Activated CD4-positive, CD25-positive, alpha-beta regulatory T cell treated with anti-CD3 and anti-CD28 coated beads, Interleukin-2, amount 50 U/mL, for 72 hours (primary cell): ENCODE measurements at places on chromosomes 2 and 18.

DNA sequence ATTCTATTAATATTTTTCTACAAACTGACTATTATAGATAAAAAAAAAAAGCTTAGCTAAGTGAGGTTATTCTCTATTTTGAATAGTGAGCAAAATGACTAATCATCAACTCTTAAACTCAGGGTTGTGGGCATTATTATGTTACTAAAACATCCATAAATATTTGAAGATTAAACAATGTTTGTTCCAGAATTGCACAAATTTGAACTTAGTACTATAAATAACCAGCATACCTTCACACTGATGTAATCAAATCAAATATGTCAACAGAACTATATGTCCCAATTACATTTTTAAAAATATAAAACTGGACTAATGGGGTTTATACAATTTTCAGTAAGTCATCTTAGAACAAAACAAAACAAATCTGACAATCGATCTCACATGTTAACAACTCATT, 800.9 kb downstream of the LRP1B start:
- DNase-seq = no peak

DNA sequence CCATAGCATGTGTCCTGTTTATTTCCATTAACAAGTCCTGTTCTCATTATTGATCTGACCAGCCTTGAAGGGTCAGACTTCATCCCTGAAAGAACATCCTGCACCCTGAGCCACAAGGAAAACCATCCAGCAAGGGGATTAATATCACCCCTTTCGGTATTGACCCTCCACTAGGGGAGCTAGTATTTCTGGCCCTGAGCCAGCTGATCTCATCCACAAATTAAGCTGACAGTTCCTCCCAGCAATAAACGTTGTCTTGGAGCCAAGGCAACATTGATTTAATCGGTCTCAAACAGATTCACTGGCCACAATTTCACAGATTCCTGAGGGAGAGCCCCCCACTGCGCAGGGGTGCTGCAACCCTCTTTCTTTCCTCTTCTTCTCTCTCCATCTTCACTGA, 353.1 kb upstream of the FANCL start:
- DNase-seq = no peak

- no peak for DNase-seq
These were observed 4.0 kb downstream of the NOP58 start for GRCh38 chr2:202269585-202269984.

DNA sequence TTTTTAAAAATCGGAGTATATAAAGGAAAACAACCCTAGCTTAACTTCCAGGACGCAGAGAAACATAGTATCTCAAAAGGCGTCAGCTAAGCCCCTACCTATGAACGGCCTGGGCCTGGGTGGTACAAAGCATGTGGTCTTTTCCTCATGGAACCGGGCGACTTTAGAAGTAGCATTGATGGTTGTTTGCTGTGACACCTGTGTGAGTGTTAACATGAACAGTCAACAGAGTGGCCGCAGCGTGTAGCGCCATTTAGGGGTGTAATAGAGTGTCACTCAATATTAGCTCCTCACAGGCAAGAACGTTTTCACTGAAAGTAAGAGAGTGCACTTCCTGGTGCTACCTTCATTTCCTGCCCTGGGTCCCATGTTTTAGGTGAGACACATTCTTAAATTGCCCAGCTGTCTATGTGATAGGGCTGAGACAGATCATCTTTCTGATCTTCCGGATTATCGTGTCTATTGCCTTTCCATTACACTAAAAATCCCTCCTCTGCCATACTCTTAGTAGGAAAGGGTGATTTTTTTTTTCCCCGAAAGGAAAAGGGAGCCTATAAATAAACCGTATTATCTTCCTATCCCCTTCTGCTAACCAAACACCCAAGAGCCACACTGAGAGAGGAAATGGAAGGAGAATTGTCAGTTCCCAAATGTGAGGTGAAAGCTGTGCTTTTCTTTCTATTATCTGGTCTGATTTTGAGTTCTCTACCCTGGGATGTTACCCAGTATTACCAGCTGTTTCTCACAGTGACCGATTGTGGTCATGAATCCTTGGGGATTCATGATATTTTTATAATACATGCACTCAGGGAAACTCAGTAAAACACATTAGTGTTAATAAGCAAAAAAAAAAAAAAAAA, 1.3 kb downstream of the GORASP2 start:
- DNase-seq = peak; percentile 43

DNA sequence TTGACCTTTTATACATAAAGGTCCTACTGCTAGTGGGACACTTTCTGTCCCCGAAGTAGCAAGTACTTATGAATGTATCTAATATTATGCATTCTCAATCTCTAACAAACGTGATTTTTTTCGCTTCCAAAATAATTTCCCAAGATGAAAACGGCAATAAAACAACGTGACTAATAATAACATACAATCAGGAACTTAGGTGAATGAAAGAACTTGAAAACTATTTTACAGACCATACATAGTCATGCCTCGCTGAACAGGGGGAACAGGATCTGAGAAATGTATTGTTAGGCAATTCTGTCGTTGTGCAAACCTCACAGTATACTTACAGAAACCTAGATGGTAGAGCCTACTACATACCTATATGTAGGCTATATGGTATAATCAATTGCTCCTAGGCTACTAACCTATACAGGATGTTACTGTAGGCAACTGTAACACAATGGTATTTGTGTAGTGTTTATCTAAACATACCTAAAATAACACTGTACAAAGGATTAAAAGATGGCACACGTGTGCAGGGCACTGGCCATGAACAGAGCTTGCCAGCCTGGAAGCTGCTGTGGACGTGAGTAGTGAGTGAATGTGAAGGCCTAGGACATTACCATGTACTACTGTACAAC, 2.5 kb downstream of the RTN4 start:
- no peak for DNase-seq

DNA sequence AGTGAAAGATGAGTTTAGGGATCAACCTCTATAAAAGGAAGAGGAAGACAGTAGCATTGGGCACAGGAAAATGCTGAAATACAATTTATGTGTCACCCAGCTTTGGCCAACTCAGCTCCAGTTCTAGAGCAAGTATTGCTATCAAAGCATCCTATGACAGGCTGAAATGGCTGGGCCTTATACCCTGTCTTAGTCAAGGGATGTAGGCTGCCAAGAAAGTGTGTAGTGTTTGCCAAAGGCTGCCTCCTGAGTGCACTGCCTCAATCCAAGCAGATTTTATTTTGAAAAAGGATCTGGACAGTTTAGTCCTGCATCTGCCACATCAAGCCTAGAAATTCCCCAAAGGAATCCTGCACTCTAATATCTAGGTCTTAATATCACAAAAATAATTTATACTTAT, 359.9 kb upstream of the ZC3H15 start:
- no peak for DNase-seq

GRCh38 chr2:183809404-183809803, 685.2 kb downstream of the NUP35 start:
- no peak for DNase-seq
